COR-L47 (cell line): ENCODE measurements at places on chromosomes 6 and 20.

DNA sequence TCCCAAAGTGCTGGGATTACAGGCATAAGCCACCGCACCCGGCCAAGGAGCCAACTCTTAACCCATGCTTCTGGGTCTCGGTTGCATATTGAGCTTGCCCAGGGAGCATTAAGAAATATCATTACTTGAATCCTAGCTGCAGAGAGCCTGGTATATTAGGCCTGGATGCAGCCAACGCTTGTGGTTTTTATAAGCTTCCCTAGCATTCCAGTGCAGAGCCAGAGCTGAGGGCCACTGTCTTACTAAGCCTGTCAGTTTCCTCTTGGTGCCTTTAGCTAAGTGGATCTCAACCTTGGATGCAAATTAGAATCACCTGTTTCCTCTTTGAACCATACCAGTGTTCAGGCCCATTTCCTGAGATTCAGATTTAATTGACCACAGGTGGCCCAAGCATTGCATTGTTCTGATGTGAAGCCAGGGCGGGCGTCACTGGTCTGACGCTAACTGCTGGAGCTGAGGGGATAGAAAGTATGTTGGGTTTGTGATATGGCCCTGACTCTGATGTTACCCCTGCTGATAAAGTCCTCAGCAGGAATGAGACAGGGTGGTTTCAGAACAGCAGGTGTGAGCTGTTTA, 76.3 kb downstream of the BTBD3 start:
- DNase-seq: peak; percentile 85

GRCh38 chr6:151070631-151071051, 169.1 kb upstream of the AKAP12 start:
- no peak for DNase-seq

GRCh38 chr6:89874438-89874837, 19.8 kb upstream of the GJA10 start:
- no peak for DNase-seq

GRCh38 chr20:33284284-33284683, 1.3 kb downstream of the BPIFB1 start:
- peak; percentile 35 for DNase-seq

DNA sequence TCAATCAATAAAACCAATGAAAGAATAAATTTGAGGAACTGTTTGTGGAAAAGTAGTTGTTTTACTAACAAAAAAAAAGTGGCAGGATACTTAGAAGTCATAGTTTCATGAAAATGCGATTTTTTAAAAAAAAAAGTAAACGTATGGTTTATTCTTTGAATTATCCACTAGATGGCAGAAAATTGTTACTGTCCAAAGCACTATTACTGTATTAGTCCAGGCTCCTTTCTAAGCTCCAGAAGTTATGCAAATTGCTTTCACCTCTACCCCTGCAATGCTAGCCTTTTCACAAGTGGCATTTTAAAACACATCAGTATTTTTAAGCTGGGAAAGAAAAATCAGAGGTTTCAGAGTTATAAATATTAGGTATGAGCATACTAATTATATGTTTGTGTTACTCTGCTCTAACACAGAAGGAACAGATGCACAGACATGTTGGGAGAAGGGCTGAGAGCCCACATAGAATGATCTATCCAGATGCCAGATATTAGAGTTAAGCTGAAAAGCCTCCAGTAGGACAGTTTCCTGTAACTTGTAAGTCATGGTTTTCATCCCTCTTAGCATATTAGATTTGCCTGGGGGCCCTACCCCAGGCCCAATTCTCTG, 63.9 kb downstream of the FHL5 start:
- DNase-seq: peak; percentile 46

GRCh38 chr6:125834348-125834747, 43.6 kb downstream of the NCOA7 start:
- no peak for DNase-seq

DNA sequence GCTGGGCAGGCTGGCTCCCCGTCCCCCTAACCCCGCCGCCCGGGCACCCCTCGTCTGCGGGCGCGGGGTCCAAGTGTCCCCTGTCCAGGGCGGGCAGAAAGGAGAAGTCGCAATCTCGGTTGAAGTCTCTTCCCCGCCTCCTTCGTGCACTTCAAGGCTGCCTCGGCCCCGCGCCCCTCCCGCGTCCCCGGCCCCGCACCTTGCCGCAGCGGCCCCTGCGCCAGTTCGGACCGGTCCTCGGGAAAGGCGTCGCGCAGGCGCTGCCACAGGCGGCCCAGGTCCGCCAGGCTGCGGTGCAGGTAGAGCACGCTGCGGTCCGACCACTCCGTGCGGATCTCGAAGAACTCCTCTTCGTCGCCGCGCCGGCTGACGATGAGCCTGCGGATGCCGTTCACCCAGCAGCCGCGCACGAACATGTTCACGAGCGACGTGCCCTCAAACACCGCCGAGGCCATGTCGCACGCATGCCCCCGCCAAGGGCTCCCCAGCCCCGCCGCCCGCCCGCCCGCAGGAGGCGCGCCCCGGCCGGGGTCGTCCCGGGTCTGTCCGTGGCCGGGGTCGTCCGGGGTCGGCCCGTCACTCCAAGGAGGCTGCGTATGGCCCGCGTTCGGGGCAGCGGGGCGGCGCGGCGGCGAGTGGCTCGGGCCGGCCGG, at the start of gene PXDC1:
PXDC1 (minus strand) TSS at position 637 of the 653 bp plus-strand sequence; CDS start at position 455, 182 bp downstream.
- DNase-seq: no peak

DNA sequence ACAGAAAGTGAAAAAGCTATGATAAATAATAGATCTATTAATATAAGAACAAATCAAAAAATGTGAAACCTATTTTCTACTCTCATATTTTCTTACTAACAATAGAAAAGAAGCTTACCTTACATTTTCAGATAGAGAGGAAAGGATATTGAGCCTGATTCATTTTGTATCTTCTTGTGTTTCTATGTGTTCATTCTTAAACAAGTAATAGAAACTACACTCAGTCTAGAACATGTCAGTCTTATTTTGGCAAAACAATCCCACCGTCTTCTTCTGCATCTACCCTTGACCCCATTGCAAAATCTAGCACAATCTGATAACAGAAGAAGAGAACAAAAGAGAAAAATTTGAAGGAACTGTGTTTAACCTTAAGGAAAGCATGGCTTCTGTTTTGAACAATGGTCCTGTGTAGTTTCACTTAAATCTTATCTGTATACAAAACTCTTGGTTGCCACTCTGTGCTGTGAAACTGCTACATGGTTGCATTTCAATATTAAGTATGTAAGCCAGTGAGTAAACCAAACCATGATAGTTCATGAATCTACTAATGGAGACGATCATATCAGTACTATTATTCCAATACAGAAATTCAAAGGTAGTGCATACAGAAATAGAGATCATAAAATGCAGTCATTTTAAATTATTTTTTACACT, 69.5 kb upstream of the LGSN start:
- no peak for DNase-seq

GRCh38 chr6:37347670-37348111, 6.1 kb upstream of the RNF8 start:
- no peak for DNase-seq

GRCh38 chr6:39884696-39885095, 49.6 kb downstream of the MOCS1 start:
- DNase-seq: no peak

GRCh38 chr6:80170433-80170832, 64.0 kb downstream of the BCKDHB start:
- DNase-seq: no peak

- DNase-seq: no peak
Observed at GRCh38 chr6:158686791-158687381, 37.0 kb downstream of the SYTL3 start.

DNA sequence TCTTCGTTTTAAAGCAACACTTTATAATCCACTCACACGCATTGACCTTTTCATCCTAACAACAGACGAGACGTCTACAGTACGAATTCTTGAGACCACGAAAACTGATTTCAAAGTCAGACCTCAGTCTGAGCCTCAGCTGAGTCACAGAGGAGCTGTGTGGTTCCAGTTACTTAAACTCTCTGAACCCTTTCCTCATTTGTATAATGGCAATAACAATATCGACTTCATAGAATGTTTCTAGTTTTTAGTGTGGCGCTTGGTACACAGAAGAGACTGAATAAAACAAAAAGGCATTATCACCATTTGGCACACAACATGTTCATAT, 236.9 kb downstream of the ATXN1 start:
- no peak for DNase-seq

GRCh38 chr6:89597988-89598387, 40.6 kb downstream of the LYRM2 start:
- peak; percentile 20 for DNase-seq

DNA sequence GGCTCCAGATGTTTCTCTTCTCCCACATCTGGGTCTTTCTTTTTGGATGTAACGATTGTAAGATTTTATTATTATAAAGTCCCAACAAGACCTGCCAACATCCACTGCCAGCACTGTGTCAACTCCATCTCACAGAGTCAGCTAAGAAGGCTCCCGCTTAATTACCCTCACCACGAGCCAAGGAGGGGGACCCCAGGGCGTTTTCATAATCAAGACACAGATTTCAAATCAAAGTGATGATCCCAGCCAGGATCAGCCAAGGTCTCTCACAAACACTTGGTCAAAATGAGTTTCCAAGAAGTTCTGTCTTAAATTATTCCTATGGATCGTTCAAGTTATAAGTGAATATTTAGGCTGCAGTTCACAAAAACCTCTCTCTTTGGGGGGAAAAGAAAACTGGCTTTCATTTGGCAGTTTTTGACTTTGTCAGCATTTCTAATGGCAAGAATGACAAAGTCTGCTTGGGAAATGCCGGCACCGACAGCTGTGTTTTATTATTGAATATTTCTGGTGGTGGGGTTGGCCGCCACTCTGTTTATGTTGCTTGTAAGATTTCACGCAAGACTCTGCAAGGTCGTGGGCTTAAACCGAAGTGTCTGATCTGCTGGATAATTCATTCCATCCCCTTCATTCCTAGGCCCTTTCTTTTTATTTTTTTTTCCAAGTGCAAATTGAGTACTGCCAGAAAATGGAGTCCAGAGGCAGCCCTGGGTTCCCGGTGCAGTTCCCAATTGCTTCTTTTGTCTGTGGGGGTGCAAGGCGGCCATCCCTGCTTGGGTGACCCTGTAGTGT, 170.2 kb upstream of the PMEPA1 start:
- no peak for DNase-seq

- no peak for DNase-seq
Observed at GRCh38 chr20:23955896-23956295, 32.7 kb downstream of the GGTLC1 start.

- DNase-seq: no peak
Observed at GRCh38 chr20:35320396-35321126, 28.3 kb upstream of the FAM83C start.

DNA sequence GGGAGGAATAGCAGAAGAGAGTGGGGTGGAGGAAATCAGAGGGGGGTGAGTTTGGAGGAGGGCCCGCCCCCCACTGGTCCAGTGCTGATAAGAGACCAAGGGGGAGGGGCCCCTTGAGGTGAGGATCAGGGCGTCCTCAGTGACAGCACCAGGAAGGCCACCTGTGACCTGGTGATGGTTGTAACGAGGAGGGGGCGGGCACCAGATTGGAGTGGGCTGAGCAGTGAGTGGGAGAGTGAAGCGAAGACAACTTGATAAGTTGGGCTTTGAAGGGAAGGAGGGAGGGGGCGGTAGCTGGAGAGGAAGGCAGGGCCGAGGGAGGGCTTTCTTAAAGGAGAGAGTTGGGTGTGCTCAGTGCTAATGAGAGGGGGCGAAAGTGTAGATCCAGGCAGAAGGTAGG, 30.7 kb downstream of the CDH22 start:
- no peak for DNase-seq

DNA sequence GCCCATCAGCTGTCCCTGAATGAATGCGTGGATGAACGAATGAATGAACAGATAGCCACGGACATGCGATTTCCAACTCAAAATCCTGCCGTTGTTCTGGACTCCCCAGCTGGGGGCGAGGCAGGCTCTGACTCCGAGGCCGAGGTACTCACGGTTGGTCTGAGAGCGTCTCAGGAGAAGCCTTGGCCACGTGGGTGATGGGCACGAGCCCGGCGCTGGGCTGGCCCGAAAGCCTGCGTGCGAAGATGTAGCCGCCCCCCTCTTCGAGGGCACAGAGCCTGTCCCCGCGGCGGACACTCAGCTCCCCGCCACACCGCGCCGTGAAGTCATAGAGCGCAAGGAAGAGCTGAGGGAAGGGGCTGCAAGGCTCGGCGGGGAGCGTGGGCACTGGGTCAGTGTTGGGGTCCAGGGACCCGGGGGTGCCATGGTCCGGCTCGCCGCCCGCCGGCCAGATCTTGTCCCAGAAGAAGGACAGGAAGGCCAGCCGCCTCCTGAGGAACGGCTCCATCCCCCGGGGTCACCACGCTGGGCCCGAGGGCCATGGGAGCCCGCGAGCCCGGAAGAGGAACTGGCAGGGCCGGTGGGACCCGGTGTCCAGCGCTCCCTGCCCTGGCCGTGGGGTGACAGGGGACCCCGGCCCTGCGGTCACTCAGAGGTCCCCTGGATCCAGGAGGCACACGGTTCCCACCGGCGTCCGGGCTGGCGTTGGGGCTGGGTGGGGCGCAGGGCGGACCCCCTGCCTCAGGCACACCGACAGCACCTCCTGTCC, 409 bp downstream of the SRMS start:
- no peak for DNase-seq

GRCh38 chr6:20540683-20541082, 6.4 kb downstream of the CDKAL1 start:
- DNase-seq: no peak

DNA sequence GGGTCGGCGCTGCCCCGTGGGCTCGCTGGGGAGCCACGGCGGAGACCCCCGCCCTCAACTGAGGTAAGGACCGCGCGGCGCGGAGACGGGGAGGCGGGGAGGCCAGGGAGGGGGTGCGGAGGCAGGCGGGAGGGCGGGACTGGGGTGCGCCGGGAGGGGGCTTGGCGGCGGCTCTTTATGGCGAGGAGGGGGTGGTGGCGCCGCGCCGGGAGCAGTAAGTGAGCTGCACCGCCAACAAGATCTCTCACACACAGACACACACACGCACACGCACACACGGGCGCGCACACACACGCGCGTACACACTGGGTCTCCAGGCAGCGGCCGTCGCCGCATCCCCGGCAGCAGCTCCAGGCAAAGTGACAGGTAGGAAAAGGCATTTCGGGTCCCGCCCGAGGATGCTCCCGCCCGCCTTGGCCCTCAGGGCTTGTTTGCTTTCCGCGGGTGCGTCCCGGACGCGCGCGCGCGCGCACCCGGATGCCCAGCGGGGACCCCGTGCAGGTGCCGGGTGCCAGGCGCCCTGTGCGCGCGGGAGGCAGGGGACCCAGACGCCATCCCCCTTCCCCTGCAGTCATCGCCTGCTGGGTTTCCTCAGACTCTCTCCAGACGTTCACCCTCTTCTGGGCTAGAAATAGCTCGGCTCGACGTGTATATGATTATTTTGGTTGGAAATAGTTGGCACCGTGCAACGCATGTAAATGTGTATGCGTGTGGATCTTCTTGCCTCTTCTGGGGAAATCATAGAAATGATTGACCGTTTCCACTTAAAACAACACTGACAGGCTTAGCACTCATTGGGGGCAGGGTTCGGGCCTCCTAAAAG, at the start of gene PLCB4:
PLCB4 (plus strand) TSS at position 247 of the 823 bp plus-strand sequence. CDS start 238,728 bp downstream, outside the sequence.
- DNase-seq: peak; percentile 87

DNA sequence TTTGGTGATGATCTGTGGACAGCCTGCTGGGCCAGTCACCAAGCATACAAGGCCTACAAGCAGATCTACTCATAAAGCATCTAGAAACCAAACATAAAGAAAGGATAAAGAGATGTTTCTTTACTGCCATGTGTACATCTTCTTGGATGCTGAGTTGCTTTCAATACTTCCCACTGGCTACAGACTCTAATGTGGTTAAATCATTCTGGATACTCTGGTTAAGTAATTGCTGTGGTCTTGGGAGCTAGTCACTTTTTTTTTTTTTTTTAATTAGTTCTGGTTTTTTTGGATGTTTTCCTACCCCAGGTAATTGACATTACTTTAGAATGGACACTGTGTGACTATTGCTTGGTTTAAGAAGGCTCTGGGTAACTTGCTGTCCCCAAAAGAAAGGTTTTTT, 215.4 kb upstream of the RUNX2 start:
- DNase-seq: no peak

- no peak for DNase-seq
Observed at GRCh38 chr6:122746688-122747087, 32.8 kb upstream of the FABP7 start.
